Stimulated activated CD8-positive, alpha-beta memory T cell treated with anti-CD3 and anti-CD28 coated beads, Interleukin-15, amount 100 ng/mL, for 48 hours (primary cell): ENCODE measurements at places on chromosomes 6 and 20.

GRCh38 chr20:24609757-24610156, 140.3 kb downstream of the SYNDIG1 start:
- no peak for DNase-seq

DNA sequence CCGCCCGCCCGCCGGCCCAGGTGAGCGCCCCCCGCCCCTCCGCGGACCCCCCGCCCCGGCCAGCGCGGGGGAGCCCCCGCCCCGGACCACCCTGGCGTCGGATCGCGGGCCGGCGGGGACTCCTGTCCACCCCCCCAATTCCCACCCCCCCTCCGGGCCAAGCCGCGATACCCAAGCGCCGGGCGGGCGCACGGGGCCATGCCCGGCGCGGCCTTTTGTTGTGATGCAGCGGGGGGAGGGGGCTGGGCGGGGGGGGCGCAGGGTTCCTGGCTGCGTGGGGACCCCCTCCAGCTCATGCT, 245 bp downstream of the SRC start:
- DNase-seq, result no peak

DNA sequence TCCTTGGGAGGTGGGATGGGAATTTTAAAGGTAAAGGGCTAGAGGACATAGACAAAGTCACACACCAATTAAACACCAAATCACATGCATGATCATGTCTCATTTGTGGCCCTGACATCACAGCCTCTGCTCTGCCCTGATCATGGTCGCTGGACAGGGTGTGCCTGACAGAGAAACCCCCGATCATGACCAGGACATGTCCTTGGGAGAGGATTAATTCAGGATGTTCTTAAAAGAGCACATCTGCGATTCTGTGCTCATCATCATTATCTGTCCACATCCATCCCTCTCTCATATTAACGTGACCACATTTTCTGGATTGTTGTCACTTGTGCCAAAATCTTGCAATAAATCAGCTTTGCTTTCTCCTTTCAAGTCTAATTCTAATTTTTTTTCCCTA, 7.7 kb upstream of the PBOV1 start:
- no peak for DNase-seq

DNA sequence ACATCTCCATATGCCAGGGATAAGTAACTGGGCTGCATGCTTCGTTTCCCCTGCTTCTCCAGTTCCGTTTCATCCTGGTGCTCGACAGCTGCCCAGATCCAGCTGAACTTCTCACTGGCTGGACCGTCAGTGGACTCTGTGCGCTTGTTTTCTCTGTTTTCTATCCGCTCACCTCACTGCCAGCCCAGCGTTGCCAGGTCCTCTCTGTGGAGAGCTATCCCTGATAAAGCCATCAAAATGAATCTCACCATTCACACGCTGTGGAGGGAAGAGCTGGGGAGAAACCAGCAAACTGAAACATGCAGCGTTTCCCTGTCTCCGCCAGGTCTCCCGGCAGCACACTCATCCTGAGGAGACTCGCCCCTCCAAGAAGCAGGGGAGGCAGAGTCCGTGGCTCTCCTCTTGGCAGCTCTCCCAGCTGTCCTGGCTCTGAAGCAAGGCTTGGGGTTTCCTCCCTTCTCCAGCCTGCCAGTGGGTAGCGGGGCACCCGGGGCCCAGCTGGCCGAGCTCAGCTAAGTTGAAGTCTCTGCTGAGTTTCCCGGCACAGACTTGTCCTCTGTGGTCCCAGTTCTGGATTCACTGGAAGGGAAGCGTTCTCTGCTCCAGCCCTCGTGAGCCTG, 160.9 kb downstream of the DTNBP1 start:
- no peak for DNase-seq

DNA sequence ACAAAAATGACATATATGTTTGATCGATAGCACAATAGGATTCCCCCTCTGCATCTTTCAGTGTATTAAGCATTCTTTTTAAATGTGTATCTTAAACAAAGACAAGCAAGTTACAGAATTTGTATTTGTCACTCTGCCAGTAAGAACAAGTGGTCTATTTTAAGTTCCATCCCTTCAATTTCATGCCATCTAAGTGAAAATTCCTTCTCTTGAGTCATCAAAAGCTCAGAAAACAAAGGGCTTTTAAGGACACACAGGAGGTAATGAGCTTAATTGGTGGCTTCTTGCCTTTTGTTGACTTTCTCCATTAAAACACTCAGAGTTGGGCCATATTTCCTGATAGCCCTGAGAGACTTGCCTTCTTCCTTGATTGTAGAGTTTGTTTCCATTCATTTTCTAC, 547.8 kb downstream of the TENT5A start:
- no peak for DNase-seq

DNA sequence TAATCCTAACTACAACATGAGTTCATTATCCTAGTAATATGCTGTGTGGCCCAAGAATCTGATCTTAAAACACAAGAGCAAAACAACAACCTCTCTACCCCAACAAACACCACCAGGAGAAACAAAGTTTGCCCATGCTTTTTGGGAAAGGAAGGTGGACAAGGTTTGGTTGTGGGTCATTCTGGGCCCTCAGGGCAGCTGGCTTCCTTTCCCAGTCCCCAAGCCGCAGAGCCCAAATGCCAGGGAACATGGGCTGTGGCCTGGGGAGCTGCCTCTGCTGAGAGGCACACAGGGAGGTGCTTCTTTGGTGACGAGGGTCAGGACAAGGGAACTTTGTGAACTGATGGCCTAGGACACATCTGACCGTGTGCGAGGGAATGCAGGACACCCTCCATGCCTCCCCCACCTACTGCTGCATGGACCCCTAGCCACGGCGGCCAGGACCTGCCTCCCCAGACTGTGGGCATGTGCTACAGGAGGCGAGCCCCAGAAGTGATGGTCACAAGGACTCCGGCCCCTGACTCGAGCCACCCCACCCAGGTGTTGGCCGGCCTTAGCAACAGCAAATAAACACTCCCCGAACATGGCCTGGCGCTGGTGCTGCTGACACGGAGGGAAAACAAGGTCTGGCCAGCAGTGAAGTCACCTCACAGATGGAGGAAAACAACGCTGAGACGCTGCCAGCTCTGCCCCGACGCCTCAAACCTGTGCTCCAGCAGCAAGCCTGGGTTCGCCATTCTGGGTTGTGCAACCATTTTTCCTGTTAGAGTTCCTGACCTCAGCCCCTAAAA, 55.6 kb downstream of the RRBP1 start:
- DNase-seq, result no peak

DNA sequence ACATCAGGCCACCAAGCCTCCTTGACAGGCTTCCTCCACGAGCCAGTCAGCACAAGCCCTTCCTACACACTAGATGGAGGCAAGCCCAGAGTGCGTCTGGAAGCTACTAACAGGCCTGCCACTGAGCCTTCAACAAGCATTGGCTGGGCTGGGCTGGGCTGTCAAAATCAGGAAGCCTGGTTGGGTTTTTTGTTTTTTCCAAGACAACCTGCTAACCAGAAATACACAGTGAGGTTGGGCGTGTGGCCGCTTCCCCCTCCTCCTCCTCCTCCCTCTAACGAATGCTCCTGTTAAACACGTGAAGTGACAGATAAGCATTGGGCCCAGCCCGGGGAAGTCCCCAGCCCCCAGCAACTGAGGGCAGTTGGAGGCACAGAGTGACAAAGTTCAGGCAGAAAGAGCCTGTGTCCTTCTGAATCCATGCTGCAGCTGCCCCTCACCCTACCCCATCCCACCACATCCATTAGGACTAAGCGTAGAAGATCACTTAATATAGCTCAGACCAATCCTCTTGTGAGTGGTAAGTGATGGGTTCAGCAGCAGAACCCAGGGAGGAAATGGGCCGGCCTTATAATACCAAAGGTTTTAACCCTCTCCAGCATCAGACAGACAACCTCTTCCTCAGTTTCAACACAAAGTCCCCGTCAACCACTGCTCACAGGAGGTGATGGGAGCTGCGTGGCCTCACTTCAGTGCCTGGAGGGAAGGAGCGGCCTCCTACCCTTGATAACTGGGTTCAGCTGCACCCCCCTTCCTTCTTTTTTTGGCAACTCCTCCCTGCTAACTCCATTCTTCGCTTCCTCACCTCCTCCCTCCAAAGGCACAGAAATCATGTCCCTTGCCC, 1.1 kb downstream of the NFATC2 start:
- DNase-seq, result peak; percentile 82

- no peak for DNase-seq
These were observed 119.4 kb downstream of the ZFAND3 start for GRCh38 chr6:37938909-37939308.

DNA sequence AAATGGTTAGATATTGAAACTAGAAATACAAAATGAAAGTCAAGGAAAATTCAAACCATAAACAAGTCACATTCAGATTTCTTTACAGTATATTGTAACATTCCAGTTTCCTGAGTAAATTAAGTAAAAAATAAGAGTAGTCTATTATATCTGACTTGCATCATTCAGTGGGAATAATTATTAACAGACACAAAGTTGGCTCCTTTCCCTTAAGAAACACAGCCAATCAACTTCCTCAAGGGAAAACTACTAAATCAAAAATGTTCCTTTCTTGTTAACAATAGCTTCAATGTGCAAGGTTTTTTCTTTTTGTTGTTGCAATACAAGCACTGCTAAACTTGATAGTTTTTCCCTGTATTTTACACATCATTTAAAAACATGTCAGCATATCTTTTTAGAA, 33.2 kb downstream of the DNAAF9 start:
- no peak for DNase-seq

GRCh38 chr20:48656661-48657211, 171.1 kb downstream of the PREX1 start:
- no peak for DNase-seq

DNA sequence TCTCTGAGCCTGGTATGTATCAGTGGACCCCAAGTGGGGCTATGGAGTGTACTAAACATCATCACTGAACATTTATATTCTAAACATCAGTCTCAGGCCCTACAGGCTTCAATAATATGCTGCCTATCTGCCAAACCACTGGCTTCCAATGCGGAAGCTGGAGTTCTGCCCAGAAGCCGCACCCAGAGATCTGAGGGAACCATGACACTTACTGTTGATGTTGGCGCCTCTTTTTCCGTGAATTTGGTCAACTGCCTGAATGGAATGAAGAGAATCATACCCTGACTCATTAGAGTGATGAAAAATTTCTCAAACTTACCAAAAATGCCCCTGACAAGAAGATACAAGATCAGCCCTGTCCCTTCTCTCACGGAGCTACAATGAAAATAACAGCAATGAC, 66.2 kb downstream of the SLC22A23 start:
- no peak for DNase-seq

DNA sequence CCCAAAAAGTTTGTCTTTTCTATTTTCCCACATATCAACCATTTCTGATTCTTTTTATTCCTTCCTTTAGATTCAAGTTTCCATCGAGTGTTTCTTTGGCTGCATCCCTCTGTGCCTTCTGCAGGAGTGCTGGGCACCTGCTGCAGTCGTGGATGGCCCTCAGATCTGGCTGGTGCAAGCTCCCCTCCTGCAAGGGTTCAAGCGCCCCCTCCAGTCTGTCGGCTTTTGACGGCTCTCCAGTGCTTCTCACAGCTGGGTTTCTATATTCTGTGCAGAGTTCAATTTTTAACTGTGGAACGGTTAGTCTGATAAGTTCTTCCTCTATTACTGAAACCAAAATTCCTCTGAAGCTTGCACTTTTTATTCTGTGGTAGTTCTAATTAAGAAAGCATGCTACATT, 132.1 kb downstream of the HUS1B start:
- DNase-seq, result no peak

DNA sequence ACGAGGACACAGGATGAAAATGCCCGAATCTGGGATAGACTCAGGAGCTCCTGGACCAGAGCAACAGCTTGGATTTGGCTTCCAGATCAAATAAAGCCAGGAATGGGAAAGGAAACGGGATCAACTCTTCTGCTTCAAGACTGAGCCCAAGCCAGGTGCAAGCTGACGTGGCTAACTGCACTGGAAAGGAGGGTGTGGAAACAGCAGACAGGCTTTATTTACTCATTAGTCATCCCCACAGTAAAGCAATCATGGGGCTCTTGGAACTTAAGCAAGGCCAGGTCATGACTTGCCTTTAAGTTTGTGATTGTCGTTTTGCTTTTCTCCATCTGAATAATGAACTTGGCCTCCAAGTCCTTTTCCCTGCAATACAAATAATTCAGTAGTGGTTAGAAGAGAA, 45.2 kb downstream of the KIF16B start:
- DNase-seq, result no peak

GRCh38 chr6:37320646-37321045, 33.1 kb upstream of the RNF8 start:
- DNase-seq, result no peak

- DNase-seq, result no peak
These were observed 77.2 kb downstream of the PTPN1 start for GRCh38 chr20:50587291-50587961.

- DNase-seq, result no peak
These were observed 256.5 kb downstream of the TRDN start for GRCh38 chr6:123380257-123380656.

GRCh38 chr6:15073883-15074465, 171.9 kb upstream of the JARID2 start:
- DNase-seq, result no peak

GRCh38 chr20:41654292-41654691, 36.1 kb upstream of the CHD6 start:
- no peak for DNase-seq

DNA sequence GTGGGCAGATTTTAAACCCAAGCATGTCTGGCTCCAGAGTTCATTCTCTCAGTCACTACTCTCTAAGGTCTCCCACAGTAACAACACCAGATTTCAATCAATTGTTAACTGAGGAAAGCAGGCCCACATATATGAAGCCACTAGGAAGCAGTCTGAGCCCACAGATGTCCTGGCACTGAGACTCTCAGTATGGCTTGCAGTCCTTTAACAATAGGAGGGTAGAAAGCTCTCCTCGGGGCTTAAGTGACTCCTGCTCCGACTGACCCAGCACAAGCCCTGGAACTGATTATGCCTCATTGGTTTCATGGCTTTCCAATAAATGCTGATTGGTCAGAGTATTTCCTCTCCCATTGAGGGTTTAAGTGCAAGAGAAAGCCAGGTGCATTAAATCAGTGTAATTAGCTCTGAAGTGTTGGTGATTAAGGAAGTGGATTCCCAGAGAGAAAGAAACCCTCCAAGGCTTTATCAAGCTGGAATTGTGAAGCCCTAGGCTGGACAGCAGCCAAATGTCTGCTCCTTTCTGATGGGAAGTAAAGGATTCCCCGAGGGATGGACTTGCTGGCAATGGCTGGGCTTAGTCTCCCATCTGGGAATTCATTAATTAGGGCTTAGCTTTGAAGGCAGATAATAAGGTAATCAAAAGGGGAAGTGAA, 76.6 kb upstream of the PROKR2 start:
- DNase-seq, result no peak

GRCh38 chr6:139443231-139444112, 69.0 kb upstream of the CITED2 start:
- DNase-seq, result no peak

DNA sequence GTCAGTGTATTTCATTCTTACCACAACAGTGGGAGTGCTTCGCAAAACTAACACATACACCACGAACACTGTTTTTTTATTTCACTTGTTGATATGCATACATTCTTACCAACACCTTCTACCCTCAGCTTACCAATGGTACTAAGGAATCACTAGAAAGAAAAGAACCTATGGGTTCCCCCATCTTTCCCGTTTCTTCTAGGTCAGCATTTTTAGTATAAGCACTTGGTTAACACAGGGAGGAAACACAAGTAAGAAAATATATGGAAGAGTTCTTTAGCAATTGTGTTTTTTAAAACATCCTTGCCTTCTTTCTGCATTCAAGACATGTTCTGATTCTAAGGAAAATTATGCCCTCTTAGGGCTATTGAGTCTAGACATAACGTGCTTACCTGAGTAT, 39.9 kb upstream of the EYA4 start:
- DNase-seq, result no peak
